ENCODE measurements at places on chromosomes 1 and 21.
A peak's percentile ranks its signal among the peaks of the same experiment; 100 is the strongest.

GRCh38 chr1:204464187-204464631 is 30.4 kb downstream of the PIK3C2B start:
- no peak for DNase-seq

DNA sequence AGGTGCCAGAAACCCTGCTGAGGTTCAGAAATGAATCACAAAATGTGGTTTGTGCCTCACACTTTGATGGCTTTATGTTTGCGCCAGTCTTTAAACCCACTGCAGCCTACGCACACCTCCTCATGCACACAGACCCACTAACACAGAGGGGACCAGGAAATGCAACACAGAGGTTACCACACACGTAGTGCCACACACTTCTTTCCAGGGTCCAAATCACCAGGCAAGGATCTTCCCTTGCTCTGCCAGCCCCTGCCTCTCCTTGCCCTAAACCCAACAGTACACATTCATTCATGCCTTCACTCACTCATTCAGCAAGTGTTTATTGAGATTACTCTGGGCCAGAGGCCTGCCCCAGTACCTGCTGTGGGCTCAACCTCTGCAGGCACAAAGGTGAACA is 17.5 kb downstream of the MAB21L3 start:
- DNase-seq = no peak

GRCh38 chr1:57500136-57500830 is 76.4 kb upstream of the DAB1 start:
- DNase-seq = no peak

GRCh38 chr1:115829023-115829674 is 11.8 kb downstream of the NHLH2 start:
- DNase-seq = peak; percentile 65

DNA sequence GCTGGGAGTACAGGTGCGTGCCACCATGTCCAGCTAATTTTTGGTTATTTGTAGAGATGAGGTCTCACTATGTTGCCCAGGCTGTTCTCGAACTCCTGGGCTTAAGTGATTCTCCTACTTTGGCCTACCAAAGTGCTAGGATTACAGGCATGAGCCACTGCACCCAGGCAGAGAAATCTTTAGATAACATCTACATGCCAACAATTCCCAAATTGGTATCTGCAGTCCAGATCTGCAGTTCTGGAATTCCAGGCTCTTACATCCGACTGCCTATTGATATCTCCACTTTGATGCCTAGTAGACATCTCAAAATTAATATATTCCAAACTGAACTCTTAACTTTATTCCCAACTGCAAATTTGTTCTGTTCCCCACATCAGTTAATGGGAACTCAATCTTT is 23.3 kb downstream of the INAVA start:
- DNase-seq = no peak

- peak; percentile 78 for DNase-seq
These were observed 9.7 kb downstream of the SMYD3 start for GRCh38 chr1:246497331-246497915.

DNA sequence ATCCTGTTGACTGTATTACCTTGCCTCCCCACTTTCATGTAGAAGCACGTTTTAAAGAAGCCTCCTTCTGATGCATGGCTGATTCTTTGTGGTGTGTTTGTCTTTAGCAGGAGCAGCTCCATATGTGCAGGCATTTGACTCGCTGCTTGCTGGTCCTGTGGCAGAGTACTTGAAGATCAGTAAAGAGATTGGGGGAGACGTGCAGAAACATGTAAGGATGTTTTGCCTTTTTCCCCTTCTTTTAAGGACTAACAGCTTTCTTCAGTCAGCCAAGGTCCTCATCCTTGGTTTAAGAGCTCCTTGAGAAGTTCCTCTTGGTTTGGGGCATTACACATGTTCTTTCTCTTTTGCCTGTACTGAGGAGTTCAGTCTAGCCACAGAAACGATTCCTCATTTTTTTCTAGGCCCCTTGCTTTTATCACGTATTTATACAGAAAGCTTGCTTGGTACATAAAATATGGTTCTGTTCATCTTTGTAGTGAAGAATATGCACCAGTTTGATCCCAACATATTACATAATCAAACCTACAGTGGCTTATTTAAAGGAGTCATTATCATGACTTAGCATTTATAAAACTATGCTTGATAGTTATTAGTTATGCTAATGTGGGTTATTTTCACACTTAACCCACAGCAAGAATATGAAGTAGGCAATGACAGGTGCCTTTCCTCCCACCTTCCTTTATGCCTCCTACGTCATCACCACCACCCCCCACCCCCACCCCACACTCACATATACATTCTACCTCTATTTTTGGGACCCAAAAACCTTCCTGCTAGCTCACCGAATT is 19.6 kb downstream of the CAP1 start:
- DNase-seq = no peak

- no peak for DNase-seq
These were observed 108.7 kb downstream of the RGL1 start for GRCh38 chr1:183913567-183913993.

DNA sequence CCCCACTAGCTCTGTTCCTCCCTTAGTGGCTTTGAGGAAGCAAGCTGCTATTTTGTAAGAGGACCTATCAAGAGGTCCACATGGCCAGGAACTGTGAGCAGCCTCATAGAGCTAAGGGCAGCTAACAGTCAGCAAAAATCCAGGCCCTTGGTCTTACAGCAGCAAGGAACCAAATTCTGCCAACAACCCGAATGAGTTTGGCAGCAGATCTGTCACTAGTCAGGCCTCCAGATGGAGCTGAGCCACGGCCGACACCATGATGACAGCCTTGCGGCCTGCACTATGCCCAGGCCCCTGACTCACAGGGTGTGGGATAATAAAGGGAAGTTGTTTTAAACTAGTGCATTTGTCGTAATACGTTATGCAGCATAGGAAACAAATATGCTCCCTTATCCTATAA is 28.0 kb upstream of the H3-3A start:
- peak; percentile 97 for DNase-seq

DNA sequence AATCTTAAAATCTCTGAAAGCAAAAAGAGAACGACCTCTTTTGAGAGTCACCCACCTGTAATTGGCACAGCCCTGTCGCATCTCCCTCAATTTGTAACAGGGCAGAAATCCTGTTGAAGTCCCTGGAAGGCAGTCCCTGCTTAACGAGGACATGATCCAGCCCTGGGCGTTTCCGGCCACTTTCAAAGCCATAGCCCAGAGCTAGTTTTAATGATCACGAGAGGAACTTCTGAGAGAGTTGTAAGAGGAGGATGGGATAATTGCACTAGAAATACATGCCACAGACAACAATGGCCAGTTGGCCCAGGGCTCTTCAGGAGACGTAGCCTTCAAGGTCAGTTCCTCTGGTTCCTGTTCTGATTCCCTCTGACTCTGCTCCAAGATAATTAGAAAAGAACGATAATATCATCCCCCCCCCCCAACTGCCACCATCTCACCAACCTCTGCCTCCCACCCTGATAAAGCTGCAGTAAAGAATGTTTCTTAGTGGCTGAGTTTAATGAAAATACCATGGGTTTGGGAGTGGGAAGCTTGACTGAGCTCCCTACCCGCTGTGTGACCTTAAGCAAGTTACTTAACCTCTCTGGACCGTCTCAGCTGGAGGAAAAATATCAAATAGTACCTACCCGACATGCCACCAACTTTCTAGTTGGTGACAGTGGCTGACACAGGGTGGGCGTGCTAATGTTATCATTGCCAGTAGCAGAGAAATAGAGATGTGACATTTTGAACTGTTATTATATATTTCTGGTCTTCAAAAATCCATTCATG is 140.0 kb downstream of the OMA1 start:
- no peak for DNase-seq

DNA sequence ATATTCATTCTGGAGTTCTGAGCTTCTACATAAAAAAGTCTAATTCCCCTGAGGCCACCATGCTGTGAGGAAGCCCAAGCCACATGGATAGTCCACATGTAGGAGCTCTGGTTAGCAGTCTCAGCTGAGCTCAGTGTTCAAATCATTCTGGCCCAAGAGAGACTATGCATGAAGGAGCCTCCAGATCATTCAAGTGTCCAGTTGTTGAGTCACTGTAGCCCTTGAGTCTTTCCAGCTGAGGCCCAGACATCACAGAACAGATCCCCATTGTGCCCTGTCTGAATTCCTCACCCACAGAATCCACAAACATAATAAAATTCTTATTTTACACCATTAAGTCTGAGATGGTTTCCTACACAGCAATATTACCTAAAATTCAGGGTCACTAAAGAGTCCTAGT is 107.0 kb upstream of the NGF start:
- DNase-seq = no peak

DNA sequence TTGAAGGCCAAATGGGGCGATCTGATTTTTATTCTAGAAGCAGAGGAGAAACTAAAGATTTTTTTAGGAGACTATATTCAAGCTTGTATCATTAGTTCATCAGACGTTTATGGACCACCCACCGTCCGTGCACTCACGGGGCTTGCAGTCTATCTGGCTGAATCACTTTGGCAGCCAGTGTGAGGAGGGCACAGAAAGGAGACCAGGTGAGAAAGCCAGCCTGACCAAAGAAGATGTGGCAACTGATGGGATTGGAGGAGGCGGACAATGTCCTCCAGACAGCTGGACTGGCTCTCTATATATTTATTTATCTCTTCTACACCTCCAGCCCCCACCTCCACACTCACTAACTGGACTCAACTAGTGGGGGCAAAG is 822 bp upstream of the ELOVL1 start:
- DNase-seq = no peak

GRCh38 chr1:43232074-43232473 is 37.7 kb upstream of the TMEM125 start:
- DNase-seq = peak; percentile 72

DNA sequence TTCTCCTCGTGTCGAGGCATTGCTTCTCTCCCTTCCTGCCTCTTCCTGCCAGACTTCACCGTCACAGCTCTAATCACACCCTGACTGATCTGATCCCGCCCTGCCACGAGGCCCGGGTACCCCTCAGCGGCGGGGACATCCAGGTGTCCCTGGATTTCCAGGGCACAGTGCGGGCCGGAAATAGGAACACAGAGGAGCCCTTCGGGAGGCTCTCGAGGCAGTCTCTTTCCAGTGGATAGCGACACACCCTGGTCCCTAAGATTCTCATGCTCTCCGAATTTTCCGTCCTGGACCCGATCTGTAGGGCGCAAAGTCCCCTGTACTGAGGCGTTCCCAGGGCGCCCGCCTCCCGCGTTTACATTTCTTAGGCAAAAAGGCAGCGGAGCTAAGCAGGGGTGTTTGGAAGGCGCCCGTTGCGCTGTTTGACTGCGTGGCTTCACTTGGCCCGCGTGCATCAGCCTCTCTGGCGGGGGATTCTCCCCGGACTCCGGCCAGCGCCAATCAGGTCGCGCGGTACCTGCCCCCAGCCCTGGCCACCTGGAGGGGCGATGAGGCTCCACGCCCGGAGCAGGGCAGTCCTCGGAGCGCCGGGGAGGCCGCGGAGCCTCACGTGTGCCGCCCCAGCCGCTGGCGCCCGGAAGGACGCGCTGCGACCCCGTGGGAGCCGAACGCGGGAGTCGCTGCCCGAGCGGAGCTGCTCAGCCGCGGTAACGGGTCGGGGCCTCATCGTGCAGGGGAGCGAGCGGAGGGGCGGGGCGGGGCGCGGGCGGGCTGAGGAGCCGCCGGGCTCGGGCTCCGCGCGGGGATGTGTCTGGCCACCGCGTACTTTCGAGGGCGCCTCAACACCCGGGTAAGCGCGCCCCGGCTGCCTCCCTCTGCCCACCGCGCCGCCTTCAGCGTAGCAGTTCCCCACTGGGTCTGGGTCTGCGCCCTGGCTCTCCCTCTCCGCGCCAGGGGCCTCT is at the start of gene FAM163A:
Gene FAM163A, plus strand, starts transcription at position 575 of the 962 bp plus-strand sequence. CDS start 69,807 bp downstream, outside the sequence.
- no peak for DNase-seq

- no peak for DNase-seq
These were observed 56.1 kb downstream of the ATP2B4 start for GRCh38 chr1:203682473-203683383.

DNA sequence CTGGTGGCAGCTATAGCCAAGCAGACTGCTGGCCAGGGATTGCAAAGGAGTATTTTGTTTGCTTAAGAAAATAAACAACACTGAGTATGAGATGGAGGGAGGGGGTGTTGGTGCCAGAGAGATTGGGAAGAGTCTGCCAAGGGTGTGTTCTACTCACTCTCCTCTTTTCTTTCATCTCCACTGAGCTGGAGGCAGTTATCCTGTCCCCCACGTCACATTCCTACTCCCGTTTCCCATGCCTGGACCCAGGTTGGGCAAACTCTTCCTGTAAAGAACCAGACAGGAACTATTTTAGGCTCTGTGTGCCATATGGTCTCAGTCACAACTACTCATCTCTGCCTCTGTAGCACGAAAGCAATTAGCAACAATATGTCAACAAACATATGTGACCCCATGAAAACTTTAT is 1.4 kb upstream of the IL24 start:
- no peak for DNase-seq

- DNase-seq = no peak
These were observed 209.0 kb downstream of the AMY1C start for GRCh38 chr1:103958699-103959098.

DNA sequence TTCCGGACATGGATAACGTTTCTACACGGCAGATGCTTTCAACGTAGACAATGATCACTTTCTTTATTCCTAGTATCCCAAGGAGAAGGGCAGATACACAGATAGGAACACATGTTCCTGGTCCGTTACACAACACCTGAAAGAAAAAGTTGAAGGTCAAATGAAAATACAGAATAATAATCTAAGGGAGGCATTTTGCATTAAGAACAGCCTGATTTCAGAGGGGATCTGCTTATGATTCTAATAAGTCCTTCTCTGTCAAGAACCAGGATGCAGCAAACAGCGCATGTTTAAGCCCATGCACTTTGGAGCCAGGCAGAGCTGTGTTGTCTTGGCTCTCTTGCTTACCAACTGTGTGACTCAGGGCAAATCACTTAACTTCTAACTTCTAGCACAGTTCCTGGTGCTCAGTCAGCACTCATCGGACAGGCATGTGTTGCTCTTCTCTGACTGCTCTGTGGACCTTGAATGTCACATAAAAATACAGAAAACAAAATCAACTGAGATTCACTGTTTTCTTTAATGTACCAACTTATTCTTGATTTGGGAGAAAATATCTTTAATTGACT is 56.3 kb upstream of the CNN3 start:
- DNase-seq = peak; percentile 72

DNA sequence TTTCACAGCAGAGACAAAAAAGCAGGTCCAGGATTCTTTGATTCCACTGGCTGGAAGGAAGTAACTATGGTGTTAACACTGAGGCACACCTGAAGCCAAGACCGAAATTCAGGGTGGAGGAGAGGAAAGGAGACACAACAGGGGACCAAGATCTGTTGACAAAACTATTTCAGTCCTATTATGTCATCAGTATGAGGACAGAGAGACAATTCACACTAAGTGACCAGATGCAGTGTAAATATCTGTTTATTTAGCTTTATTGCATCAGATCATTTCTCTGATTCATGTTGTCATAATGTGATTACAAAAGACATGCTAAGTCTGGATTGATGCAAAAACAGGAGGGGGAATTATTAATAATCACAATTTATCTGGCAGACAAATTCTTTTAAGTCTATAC is 118.8 kb downstream of the SIPA1L2 start:
- no peak for DNase-seq

DNA sequence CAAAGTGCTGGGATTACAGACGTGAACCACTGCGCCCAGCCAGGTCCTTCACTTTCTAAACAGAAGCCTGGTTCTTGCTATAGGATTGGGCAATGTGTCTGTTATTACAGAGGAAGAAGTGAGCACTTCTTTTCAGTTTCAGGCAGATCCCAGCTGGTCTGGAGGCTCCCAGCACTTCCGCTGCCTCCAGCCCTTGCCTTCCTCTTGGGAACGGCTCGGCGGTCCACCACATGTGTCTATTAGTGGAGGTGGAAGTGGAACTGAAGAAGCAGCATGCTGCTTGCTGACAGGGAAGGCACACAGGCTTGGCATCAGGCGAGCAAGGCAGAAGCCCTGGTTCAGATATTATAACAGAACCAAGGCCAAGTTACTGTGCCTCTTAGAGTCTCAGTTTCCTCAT is 17.0 kb downstream of the MKNK1 start:
- no peak for DNase-seq

GRCh38 chr1:39418236-39418635 is 73.2 kb upstream of the BMP8A start:
- DNase-seq = peak; percentile 73

Data from astrocyte of the spinal cord (primary cell).